H7 (cell line): ENCODE measurements at places on chromosomes 4 and X.

- no peak for DNase-seq
Observed at GRCh38 chr4:38368613-38369012, 295.4 kb upstream of the KLF3 start.

DNA sequence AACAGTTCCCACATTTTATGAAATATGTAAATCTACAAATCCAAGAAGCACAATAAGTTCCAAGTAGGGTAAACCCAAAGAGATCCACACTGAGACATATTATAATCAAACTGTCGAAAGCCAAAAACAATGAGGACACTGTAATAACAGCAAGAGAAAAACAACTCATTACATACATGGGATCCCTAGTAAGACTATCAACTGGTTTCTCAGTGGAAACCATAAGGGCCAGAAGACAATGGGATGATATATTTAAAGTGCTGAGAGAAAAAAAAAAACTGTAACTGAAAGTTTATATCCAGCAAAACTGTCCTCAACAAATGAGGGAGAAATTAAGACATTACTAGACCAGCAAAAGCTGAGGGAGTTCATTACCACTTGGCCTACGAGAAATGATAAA lies 34.7 kb downstream of the GLRA2 start:
- no peak for DNase-seq

DNA sequence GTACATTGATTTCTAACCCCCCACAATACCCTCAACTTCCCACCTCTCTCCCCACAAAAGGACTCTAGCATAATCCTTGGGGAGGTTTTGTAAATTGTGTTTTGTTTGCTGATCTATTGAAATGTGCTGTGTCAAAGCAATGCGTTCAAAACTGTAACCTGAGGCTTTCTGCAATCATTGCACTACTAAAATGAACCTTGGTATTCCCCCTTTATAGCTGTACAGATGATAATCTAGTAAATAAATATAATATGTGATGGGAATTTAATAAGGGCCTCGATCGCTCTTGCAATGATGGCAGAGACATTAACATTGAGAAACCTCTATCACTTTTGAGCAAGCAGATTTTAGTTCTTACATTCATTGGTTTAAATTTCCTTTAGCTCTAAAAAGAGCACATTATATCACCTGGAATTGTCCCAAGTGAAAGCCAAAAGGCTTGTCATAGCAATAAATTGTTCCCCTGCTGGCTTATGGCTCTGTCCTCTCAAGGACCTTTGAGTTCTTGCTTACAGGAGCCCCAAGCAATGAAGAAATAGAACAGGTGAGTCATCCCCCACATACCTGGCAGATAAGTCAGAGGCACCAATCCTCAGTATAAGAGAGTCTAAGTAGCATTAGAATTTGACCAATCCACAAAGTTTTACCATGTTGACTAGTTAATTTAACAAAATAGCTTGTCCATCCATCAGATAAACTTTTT lies 18.4 kb upstream of the ACE2 start:
- peak; percentile 10 for DNase-seq

GRCh38 chrX:45352611-45353010 lies 151.9 kb upstream of the DIPK2B start:
- no peak for DNase-seq

- DNase-seq, result no peak
Observed at GRCh38 chr4:169231647-169232262, 39.0 kb downstream of the SH3RF1 start.

- no peak for DNase-seq
Observed at GRCh38 chr4:162341533-162341932, 177.7 kb upstream of the FSTL5 start.

GRCh38 chr4:57945298-57945697 lies 835.1 kb upstream of the IGFBP7 start:
- DNase-seq, result no peak

- DNase-seq, result no peak
Observed at GRCh38 chr4:177483760-177484159, 41.5 kb upstream of the AGA start.

GRCh38 chrX:2466876-2467656 lies 33.7 kb downstream of the DHRSX start:
- no peak for DNase-seq

GRCh38 chrX:45309096-45309495 lies 108.4 kb upstream of the DIPK2B start:
- no peak for DNase-seq

- DNase-seq, result no peak
Observed at GRCh38 chr4:61953386-61953785, 753.3 kb downstream of the ADGRL3 start.

- DNase-seq, result peak; percentile 20
Observed at GRCh38 chrX:85109235-85109634, 105.6 kb downstream of the APOOL start.

GRCh38 chrX:2584251-2585157 lies 83.7 kb upstream of the DHRSX start:
- DNase-seq, result peak; percentile 81

GRCh38 chr4:40713798-40714197 lies 36.0 kb upstream of the NSUN7 start:
- peak; percentile 16 for DNase-seq

DNA sequence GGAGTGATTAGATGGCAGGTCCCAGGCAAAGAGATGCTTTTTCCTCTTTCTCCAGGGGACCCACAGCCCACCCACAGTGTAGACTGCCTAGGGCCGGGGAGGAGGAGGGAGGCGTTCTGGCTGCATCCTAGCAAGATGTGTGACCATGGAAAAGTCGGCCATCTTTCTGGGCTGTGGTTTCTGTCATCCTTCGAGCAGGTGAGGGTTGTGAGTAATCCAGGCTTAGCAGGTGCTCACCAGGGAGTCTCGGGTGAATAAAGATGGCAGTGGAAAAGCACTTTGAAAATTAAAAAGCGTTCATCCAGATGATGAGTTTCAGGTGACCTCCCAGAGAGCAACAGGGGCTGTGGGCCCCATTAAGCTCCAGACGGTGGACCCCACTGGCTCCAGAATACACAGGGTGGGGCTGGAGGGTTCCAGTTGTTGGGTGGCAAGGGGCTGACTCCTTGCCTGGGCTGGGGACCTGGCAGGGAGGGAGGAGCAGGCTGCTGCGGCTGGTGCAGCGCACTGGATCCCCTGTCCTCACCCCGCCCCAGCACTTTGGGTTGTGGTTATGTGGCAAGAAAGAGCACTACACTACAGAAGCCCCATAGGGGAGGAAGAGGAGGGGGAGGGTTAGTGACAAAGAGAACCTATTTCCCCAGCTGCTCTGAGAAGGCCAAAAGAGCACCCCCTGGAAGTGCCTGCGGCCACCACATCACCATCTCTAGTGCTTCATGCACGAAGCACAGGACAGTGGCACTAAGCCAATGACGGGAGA lies 23.7 kb downstream of the ELF4 start:
- DNase-seq, result peak; percentile 61

DNA sequence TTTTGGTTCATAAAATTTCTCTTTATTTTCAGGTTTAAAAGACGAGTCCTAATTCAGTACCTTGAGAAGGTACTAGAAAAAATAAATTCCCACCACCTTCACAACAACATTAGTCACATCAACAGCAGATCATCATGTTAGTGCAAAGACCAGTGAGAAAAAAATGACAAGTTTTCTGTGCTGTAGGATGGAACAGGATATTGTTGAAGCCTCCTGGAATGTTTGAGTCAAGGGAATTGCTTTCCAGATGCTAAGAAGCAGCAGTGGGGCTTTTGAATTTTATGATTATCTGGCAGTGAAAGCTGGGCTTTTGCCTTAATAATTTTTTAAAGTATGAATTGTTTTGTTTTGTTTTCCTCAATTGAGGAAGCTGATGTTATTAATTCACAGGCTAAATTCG lies 61.0 kb downstream of the INTS6L start:
- DNase-seq, result no peak

GRCh38 chr4:94516067-94516466 lies 64.3 kb downstream of the PDLIM5 start:
- no peak for DNase-seq

DNA sequence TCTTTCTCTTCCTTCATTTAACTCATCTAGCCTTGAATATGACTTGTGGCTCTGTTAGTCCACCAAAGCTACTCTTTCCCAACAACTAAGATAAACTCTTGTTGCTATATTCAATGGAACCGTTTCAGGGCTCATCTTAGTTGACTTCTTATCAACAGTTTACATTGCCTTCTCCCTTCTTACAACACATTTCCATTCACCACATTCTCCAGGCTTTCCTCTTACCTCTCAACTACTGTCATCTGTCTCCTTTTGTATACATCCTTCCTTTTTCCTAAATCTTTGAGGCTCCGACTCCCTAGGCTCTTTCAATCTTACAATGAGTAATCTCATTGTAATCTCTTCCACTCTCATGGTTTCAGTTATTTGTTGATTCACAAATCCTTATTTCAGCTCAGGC lies 58.5 kb downstream of the NCAPG start:
- DNase-seq, result no peak

- no peak for DNase-seq
Observed at GRCh38 chrX:98207947-98208346, 1324.2 kb downstream of the RPA4 start.

DNA sequence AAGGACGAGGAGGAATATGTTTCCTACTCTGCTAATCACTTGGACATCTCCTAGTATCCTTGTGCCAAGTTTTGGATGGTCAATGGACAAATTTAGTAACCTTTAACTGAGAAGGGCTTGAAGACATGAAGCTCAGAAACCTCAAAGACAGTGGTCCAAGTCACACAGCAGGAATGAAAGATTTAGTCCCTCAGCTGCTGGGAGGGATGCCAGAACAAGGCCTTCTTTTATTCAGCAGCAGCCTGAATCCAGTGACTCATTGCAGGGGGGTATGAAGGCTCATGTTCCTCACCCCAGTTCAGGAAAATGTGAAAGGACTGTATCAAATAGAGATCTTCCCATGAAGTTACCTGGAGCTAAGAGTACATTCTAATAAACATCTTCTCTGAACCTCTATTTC lies 214.9 kb upstream of the UGT8 start:
- no peak for DNase-seq

- no peak for DNase-seq
Observed at GRCh38 chr4:28481565-28481964, 1620.9 kb downstream of the STIM2 start.

- no peak for DNase-seq
Observed at GRCh38 chr4:57103051-57103450, 7.1 kb downstream of the IGFBP7 start.

DNA sequence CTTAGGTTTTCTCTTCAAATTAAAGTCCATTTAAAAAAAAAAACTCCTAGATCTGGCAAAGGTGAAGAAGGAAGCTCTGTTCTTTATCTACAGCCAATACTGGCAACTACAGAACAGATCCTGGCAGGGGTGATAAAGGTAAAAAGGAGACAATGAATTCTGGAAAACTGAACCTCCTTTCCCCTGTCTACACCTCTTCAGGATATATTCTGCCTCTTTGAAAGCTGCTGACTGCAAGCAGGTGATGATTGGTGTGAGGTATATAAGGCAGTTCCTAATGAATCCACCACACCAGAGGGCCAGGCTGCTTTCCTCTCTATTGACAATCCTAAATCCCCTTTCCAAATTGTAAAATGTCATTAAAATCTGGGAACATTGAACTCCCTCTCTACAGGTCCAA lies 370.1 kb downstream of the PPP3CA start:
- DNase-seq, result no peak

DNA sequence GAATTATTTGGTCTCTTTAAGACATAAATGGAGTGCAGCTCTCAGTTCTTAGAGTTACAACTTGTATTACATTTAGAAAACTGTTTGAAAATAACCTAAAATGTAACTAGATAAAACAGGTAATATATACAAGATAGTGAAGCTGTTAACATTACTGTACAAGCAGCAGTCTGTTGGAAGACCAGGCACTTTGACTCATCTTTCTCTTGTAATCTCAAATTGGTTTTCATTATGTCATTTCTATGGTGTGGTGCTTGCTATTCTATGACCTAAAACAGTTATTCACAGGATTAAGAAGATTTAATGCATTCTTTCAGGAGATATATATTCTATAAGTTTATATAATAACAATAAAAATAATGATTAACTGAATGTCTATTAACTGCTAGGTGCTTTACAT lies 282.5 kb upstream of the PITX2 start:
- DNase-seq, result no peak

DNA sequence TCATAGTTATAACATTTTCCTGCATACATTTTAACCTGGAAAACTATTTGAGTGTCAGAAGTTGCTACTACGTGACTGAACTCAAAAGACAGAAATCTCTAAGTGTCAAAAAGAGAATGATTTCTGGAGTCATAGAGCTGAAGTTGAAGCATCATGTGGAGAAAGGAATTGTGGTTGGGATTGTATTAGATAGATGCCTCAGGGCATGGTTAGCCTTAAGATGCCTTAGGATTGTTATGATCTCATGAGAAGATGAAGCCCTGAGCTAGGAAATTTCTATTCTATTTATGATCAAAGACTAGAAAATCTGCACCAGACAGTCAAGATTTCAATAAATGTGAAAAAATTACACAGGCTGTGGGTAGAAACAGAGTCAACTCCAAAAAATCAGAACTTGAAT lies 20.2 kb downstream of the EPGN start:
- no peak for DNase-seq

DNA sequence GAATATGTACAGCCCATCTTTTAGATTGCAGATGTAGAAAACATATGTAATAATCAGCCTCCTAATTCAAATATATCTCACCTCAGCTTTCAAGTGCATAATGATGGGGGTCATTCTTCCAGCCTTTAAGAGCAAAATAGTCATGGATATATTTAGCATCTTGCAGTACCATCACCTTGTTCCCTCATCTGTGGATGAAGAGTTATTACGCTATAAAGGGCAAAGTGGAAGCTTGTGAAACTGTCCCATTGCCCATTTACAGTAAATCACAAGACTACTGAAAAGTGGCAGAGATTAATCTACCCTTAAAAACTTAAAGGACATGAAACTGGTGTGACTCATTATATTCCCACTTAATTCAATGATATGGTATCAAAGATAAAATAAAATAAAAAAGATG lies 979.7 kb upstream of the HS3ST1 start:
- no peak for DNase-seq

GRCh38 chr4:28942631-28943030 lies 1777.5 kb upstream of the PCDH7 start:
- DNase-seq, result no peak

GRCh38 chrX:77510007-77510406 lies 62.8 kb downstream of the FGF16 start:
- DNase-seq, result no peak

DNA sequence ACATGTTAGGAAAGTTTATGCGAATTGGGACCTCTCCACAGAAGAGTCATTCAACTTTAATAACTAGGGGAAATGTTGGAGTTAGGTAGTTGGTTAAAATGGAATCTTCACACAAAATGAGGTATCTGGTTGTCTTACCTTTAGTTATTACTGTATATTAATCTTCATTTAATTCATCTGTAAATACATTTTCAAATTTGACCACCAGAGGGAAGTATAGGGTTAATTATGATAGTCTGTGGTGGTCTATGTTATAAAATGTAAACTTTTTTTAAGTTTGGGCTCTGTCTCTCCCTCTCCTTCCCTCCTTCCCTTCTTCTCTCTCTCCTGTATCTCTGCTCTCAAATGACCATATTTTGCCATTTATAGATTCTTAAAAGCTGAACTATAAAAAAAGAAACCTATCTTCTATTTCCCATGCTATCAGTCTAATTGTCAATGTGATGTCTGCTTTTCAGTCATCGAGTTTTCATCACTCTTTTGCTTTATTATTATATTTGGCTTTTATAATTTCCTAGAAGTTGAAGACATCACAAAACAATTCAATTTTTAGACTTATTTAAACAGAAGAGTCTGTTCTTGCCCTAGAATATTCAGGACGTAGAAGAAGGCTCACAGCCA lies 49.8 kb downstream of the TMEM144 start:
- DNase-seq, result no peak

- DNase-seq, result no peak
Observed at GRCh38 chrX:58044130-58044529, 133.9 kb upstream of the ZXDA start.
